ENCODE measurements at places on chromosomes 3 and 15.

DNA sequence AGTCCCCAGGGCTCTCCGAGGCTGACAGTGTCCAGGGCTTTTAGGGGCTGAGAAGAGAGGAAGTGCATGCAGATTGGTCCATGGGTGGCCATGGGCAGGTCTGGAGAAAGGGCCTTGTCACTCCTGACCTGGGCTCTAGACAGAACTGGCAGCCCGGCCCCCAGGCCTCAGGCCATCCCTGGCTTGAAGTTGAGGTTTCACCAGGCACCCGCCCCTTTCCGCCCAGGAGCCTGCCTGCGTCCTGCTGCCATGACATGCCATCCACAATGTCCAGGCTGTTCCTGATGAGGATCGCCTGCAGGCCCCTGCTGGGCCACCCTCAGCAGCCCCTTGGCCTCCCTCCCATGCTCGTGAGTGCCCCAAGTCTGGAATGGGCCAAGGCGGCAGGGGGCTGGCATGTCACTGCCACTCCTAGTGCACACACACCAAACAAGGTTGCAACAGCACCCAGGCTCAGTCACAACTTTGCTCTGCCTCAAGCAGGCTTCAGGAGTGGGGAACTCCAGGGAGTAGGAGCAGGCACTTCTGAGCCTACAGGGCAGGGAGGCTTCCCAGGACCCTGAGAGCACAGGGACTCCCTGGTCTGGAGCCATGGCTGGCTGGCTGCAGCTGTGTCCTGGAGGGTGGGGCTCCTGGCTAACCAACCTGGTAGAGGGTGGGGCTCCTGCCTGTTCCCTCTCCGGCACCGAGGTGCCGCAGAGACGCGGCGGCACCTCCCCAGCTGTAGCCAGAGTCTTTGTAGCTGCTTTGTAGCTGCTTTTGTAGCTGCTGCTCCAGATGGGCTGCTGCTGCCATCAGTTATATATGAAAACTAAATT lies 1457.1 kb upstream of the GBE1 start:
- DNase-seq = no peak

GRCh38 chr3:43155464-43156121 lies 49.7 kb upstream of the POMGNT2 start:
- DNase-seq = peak; percentile 3

DNA sequence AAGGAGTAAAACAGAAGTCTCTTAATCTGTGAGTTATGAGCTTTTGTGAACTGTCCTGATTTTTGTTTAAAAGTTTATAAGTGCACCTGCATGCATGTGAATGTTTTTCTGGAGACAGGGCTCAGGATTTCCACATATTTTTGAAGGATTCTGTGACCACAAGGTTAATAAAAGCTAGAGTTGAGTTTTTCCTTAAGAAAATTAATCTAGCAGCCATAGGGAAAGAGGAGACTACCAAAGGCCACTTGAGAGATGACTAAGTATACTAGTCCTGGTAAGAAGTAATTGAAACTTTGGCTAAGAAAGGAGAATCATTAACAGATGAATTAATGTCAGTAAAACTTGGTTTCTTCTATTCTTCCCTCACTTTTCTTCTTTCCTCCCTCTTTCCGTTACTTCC lies 176.8 kb upstream of the EPHA3 start:
- DNase-seq = no peak

GRCh38 chr3:176937541-176937940 lies 259.7 kb downstream of the TBL1XR1 start:
- no peak for DNase-seq

GRCh38 chr3:78274475-78275065 lies 1234.7 kb downstream of the ROBO2 start:
- no peak for DNase-seq

DNA sequence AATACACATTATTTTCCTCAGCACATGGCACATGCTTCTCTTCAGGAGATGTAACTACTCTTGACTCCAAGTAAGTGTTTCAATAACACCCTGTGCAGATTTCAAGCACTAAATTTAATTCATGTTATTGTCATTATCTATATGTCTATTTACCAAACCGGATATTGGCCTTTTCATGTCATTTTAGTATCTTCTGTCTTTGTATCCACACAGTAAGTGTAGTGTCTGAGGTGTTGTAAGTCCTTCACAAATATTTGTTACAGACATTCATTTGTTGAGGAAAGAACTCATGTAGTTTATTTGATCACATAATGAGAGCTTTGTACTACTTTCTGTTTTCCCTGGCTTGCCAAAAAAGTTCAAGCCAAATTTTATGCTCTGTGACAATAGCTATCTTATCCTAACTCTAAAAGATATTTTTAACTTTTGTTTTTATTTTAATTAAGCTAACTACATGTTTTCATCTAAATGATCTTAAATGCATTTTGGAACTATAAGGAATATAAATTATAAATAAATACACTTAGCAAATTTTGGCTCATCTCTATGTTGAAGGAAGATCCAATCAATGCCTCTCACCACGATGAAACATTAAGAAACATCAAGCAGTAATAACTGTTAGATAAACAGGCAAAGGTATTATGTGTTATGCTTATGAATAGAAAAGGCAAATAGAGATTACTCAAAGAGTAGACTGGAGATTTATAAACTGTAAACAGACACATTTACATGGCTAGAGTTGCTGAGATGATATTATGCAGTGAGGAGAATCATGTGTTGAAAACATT lies 48.3 kb downstream of the SPTSSB start:
- peak; percentile 16 for DNase-seq

DNA sequence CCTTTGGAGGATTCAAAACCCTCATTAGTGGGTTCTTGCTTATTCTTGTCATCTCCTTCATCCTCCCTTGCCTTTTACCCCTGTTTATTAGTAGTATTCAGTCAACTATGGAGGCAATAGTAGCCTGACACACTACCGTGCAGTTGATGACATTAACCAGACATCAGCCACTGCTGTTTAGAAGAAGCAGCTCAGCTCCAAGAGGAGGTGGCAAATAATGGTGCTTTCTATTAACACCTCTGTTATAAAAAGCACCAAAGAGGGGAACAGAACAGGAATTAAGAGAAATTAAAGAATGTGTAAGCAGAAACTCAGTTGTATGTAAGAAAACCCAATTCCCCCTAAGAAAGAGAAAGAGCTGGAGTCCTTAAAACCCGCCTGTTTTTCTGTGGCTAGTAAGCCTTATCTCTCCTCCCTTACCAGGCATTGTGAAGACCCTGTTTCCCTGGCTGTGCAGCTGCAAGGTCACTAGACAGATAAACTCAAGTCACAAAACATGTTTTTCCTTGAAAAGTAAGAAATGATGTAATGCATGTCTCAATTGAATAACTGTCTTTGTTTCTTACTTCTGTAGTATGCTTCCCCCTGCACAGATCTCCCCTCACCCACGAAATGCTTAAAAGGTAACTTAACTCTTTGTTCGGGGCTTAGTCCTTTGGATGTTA lies 21.2 kb downstream of the CCR4 start:
- DNase-seq = no peak

- no peak for DNase-seq
These were observed 13.3 kb downstream of the SEMA3F start for GRCh38 chr3:50168388-50168787.

DNA sequence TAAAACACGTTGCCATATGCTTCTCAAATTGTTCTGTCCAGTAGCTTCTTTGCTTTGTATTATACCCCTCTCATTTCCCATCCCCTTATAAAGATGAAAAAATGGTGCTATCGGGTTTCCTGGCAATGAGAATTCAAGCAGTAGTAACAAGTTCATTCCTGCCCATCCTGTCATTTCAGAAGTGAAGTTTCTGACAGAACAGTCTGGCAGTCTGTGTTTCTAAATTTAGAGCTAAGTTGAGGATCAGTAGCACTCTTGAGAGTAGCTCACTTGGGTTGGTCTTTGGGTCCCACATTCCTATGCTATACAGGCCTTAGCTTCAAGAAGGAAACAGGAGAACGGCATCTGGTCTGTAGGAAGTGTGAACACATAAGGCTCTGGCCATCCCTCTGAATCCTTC lies 134.6 kb downstream of the GHSR start:
- peak; percentile 3 for DNase-seq

DNA sequence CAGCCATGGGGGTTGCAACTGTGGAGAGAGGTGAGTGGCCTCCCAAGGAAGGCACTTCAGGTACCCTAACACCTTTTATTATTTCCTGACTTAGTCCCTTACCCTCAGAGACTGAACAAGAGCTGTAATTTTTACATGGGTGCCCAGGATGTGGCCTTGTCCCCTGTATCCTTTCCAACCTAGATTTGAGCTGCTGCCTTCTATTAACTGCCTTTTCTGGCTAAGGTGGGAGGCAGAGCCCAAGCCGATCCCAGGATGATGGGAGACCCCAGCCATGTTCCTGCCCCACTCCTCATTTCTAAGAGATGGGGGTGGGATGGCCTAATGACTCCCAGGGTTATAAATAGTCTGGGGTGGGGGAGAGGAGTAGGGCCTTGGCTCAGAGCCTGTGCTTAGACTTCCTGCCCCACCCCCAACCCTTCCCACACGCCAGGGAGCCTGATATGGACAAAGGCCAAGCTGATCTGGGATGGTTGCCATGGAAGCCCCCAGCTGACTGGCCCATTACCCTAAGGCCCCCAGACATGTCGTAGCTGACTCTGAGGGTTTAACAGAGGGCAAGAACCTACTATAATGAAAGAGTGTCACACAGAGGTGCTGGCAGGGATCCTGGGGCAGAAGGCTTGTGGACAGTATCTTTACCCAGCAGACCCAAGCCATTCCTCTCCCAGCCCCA lies 1.9 kb downstream of the KLHDC8B start:
- peak; percentile 42 for DNase-seq

DNA sequence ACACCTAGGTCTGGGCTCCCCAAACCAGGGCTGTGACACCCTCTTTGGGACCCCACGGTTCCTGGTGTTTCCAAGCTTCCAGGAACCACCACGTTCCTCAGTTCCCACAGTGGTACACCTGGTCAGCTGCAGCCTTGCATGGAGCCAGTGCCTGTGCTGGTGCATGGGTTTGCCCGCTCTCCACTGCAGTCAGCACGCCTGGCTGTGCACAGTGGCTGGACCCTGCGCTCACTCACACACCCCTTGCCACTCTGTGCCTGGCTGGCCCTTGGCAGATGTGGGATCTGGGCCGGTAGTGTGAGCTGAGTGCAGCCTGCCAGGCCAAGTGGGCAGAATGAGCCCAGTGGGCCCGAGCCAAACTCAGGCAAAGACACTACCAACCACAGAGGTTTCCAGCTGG lies 48.8 kb downstream of the TCAIM start:
- no peak for DNase-seq

DNA sequence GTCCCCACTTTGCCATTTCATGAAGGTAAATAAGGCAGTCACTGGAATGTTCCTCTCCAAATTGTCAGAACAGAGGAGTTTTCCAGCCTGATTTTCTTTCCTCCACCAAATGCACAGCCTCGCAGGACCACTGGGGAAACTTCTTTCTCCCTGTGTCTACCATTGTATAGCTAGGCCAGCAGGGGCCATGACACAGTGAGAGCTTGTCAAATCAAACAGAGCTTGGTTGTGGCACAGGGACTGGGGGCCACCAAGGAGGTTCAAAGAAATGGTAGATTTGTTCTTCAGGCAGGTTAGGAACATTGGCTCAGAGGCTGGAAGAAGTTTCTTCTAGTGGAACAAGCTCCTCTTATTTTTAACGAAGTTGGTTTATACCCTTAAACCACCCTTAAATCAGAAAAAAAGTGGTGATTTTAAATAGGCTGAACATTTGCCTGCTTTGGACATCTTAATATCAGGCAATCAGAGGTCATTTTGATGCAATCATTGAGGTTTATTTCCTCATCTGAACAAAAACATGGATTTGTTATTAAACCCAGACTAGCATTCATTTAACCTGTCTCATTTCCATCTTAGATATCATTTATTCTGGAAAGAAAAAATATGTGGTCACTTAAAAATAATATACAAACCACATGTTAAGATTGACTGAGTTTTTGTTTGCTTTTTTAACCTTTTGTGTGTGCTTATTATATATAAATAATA lies 105.6 kb downstream of the GTPBP8 start:
- no peak for DNase-seq

DNA sequence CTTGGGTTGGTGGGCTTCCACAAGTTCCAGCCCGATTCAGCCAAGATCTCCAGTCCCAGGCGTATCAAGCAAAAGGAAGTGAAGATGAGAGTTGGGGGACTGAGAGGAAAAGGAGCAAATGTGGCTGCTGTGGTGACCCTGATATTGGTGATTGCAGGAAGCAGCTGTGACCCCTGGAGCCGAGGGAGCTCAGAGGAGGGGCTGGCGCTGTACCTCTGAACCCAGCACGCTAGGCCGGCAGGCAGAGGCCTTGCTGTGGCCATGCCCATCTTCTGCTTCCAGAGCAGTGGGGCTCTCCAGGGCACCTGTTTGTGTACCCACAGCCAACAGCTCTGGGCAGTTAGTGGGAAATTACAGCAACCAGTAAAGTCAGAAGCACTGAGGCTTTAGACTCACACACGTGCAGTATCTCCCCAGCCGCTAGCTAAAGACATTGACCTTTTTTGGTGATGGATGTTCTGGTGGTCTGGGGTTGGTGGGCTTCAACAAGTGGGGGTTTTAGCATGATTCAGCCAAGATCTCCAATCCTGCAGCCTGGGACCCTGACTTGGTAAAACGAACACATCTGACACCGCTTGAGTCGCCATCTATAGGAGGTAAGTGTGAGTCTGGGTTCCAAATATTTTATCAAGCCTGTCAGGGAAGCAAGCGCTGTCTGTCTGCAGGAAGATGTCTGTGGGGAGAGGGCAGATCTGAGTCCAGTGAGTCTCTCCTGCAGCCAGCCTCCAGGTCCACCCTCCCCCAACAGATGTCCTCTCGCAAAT lies 33.1 kb downstream of the TM2D3 start:
- DNase-seq = no peak

DNA sequence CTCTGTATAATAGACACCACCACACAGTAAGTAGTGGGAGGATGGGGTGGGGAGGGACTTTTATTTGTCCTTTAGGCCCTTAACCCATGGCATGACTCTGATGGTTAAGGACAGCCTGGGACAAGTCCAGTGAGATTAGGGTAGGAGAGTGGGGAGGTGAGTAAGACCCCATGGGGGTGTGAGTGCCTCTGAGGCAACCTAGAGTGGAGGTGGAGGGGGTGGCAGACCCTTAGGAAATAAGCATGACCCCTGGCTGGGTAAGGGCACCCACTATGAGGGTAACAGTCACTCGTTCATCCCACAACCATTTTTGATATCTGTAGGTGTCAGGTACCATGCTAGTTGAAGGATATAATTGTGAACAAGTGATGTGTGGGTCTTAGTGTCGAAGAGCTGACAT lies 21.0 kb upstream of the PSTPIP1 start:
- no peak for DNase-seq

- DNase-seq = no peak
These were observed 140.9 kb downstream of the CHSY1 start for GRCh38 chr15:101110681-101111569.

GRCh38 chr15:57422113-57422754 lies 45.9 kb downstream of the CGNL1 start:
- DNase-seq = no peak

All from NCI-H748 treated with DMSO at 0.1 percent for 48 hours (cell line).